ENCODE measurements at places on chromosomes 1 and 21.

DNA sequence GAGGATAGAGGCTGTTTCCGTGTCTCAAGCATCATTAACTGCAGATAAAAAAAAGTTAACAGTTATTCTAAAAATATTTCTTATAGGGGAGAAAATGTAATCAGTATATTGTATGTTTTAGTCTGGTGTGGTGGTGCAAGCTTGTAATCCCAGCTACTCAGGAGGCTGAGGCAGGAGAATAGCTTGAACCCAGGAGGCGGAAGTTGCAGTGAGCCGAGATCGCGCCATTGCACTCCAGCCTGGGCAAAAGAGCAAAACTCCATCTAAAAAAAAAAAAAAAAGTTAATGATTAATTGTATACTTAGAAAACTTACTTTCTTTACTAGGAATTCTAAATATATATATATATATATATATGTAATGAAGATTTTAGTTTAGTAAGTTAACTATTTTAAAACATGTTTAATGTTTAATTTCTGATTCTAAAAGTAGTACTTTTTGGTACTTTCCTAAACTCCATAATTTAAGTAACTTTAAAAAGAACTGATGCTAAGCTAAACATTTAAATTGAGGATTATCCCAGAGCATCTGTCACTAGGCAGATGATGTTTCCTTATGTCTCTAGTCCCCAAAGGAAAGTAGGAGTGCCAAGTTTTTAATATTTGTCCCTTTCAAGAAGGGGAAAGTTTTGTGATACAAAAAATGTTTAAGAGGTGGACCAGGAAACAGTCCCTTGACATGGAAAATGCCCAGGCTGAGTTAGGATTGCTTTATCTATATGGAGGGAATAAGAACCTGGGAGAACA, 66.3 kb downstream of the DYRK1A start:
- DNase-seq: no peak

- DNase-seq: no peak
Observed at GRCh38 chr21:45550522-45551210, 8.4 kb upstream of the SLC19A1 start.

DNA sequence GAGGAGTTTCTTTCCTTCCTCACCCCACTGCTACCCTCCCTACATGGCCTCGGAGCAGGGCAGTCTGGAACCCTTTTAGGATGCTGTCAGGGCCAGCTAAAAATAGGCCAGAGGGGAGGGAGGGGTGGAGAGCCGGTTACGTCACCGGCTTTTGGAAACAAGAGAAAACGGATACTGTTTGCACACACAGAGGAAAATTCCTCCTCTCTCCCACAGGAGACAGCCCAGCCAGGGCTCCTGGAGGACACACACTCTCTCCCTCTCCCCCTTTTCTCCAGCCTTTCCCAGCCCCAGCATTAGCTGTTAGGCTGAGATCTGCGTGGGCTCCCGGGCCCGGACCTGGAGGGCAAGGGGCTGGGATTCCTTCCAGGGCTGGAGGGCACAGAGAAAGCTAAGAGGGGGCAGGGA, 20.0 kb upstream of the ALDH4A1 start:
- DNase-seq: peak; percentile 73

DNA sequence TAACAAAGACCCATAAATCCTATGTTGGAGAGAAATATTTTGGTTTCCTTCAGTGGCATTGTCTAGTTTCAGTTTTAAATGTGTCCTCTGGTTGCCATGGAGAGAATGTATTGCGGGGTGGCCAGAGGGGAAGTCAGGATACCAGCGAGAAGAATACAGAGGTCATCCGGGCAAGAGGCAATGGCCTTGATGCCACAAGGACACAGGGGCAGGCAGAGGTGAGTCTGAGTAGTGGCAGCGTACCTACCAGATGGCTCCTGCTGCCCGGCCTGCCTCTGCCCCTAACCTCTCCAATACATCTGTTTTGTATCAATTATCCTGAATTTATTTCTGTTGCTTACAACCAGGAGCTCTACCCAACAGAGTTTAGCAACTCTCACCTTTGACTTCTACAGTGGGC, 14.9 kb downstream of the KLHDC7A start:
- DNase-seq: no peak

- DNase-seq: no peak
Observed at GRCh38 chr1:7572654-7573152, 198.4 kb upstream of the VAMP3 start.

DNA sequence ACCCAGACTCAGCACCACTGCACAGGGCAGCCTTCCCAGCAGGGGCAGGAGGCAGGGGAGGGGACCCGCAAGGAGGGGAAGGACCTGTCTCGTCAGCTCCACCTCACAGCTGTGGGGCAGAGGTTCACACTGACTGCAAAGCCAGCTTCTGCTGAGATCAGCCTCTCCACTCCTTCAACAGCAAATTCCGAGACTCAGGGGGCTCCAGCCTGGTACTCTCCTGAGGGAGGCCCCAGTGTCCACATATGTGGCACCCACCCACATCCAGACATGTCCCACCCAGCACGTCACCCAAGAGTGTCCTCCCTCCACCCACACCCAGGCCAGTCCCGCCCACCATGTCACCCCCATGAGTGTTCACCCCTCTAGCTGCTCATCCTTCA, 329.5 kb downstream of the NPHP4 start:
- no peak for DNase-seq

- no peak for DNase-seq
Observed at GRCh38 chr1:58283388-58284224, 262.9 kb downstream of the OMA1 start.

DNA sequence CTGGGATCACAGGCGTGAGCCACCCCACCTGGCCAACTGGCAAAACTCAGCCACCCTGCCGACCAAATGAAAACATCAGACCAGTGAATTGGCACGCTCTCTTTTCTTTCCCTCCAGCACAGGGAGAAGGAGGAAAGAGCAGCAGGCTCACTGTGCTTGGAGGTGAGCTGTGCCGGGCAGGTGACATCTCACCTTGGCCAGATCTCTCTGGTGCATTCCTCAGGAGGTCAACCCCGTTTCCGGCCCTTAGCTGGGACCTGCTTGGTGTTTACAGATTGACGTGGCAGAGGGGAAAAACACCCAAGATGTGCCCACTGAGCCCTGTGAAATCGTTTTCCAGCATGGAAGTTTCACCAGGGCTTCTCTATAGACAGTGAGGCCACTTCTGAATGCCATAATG, 45.1 kb downstream of the TMEM51 start:
- no peak for DNase-seq

Measured in head of caudate nucleus (tissue), 42 donors.